ENCODE measurements at places on chromosomes 1 and 21.

GRCh38 chr1:98322966-98323365 is 338.6 kb upstream of the SNX7 start:
- no peak for DNase-seq

- no peak for DNase-seq
These were observed 56.2 kb upstream of the FASLG start for GRCh38 chr1:172602706-172603105.

GRCh38 chr1:7084232-7084894 is 299.1 kb downstream of the CAMTA1 start:
- no peak for DNase-seq

DNA sequence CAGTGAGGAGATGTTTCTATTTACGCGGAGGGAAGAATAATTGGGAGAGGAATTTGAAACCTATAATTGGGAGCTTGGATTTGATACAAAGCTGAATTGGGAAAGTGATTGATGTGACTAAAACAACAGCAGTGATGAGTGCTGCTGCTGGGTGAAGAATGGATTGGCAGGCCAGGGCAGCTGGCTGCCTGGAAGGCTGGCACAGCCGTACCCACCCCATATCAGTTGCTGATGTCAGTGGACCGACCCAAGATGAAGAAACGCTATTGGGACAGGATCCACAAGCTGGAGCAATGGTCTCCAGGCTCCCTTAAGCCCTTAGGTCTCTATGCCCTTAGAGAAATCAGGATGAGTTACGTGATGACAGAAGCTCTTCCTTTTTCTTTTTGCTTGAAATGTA is 47.4 kb downstream of the GRIK1 start:
- no peak for DNase-seq

DNA sequence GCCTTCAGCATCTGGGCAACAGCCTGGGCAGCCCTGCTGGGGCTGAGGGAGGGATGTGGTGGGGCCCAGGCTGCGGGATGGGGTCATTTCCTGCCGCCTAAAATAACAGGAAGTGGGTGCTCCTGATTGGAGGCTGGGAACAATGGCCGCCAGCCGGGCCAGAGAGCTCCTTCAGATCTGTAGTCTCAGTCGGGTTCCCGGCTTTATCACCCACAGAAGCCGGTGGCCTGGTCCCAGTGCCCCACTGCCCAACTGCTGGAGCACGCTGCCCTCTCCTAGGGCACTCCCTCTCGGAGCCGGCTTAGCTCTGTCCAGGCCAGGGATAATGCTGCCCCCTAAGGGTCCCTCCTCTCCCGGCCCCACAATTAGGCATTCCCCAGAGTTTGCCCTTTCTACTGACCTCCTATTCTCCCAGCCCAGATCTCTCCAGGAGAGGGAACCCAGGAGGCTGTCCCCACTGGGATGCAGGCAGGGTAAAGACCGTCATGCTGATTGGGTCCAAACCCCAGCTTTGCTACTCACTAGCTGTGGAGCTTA is 5.1 kb downstream of the MAP7D1 start:
- no peak for DNase-seq

- DNase-seq, result peak; percentile 53
These were observed 22.7 kb downstream of the LRRC8D start for GRCh38 chr1:89843273-89844130.

- no peak for DNase-seq
These were observed 484.2 kb upstream of the ADAMTS5 start for GRCh38 chr21:27451116-27451515.

DNA sequence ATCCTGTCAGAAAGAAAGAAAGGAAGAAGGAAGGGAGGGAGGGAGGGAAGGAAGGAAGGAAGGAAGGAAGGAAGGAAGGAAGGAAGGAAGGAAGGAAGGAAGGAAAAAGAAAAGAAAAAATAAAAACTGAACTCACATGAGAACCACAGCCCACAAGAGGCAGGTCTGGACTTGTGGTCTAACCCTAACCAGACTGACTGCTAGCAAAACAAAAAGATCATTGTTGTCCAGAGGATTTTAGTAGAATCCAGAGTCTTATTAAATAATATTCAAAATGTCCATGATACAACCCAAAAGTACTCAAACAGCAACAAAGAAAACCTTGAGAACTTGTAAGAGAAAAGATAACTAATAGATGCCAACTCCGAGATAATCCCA is 4.7 kb upstream of the ITGB2 start:
- DNase-seq, result no peak

GRCh38 chr1:31765041-31765467 is 914 bp upstream of the ADGRB2 start:
- DNase-seq, result no peak

- no peak for DNase-seq
These were observed 7.1 kb upstream of the GADD45A start for GRCh38 chr1:67677930-67678329.

DNA sequence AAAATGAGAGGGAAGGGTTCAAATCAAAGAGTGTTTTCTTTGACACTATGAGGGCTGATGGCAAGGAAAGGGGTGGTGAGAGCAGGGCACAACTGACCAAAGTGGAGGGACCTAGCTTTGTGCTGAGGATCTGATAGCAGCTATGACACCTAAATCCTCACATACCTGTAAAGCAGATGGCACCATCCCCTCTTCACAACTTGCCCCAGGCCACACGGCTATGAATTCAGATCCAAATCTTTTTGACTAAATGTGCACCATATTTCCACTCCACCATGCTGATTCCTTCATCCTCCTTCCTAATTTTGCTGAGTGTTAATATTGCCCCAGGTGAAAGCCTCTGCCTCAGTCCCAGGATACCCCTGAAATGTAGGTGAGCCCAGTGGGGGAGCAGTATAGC is 385.7 kb downstream of the PLPP3 start:
- no peak for DNase-seq

- DNase-seq, result no peak
These were observed 121.3 kb downstream of the HFM1 start for GRCh38 chr1:91283421-91283726.

DNA sequence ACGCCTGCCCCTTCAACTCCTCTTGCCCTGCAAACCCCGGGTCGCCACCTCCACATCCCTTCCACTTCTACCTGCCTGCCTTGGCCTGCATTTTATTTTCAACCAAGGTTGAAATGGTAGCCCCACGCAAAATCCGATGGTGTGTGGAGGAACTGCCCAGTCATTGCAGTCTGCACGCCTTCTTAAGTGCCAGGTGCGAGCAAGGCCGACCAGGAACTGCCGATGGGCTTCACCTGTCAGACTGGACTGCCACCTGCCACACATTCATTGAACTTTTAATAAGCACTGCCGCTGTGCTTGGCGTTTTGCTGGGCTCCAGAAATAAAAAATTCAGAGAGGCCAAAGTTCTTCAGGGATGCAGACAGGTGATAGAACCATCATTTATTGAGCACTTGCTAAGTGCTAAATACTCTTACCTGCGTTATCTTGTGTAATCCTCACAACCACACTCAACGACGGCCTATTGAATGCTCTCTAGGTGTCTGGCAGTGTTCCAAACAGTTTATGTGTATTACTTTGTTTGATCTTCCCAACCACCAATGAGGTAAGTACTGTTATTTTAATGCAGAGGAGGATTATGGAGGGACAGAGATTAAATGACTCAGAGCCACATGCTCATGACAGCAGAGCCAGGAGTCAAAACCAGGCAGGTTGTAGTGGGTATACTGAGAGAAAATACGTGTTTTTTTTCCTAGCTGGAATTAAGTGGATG is 36.2 kb downstream of the CACHD1 start:
- DNase-seq, result no peak

DNA sequence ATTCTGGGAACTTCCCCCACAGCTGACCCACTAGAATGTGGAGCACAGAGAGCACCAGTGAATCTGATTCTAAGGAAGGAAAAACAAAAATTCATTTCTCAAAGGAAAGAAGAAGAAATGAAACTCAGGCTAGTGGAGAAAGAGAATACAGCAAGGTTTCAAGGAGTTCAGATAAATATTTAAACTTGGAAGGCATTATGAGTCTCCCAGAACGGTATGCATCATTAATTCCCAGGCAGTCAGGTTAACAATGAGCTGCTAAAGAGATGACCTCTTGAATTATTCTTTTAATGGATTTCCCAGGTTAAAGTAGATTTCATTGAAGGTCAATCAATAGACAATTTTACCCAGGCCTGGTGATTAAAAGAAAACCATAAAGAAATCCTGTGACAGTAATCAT is 103.6 kb upstream of the KAZN start:
- no peak for DNase-seq

- DNase-seq, result no peak
These were observed 113.3 kb upstream of the PTGFR start for GRCh38 chr1:78377356-78377928.

DNA sequence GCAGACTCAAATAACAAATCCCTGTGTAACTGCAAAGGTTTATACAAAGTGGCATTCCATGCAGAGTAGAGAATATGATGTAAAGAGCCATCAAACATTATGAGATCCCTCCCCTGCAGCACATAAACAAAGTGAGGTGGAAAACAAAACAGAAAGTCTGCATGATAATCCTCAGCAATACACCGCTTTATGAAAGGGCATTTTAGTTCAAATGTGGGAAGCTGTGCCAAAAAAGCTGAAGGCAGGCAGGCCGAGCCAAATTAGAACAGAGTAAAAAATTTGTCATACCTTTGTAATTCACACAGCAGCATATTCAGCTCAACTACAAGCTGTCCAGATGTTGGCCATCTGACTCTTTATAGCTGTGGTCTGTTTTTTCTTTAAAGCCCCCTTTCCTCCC is 113.5 kb downstream of the LHX9 start:
- no peak for DNase-seq

DNA sequence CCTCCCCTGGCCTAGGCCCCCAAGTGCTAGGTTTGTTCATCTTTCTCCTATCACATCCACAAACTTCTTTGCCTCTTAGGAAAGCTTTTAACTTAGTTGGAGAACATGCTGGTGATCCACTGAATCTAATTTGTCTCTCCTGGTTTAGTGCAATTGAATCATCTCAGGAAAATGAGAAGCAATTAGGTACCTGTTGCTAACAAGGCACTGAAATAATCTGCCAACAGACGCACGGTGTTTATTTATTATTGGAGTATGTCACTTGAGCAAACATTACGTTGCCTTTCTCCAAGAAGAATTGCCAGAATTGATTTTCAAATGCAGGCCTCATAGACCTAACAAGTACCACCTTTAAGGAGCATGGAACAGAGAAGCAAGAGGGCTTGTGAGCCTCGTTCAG is 309.4 kb downstream of the NFIA start:
- no peak for DNase-seq

DNA sequence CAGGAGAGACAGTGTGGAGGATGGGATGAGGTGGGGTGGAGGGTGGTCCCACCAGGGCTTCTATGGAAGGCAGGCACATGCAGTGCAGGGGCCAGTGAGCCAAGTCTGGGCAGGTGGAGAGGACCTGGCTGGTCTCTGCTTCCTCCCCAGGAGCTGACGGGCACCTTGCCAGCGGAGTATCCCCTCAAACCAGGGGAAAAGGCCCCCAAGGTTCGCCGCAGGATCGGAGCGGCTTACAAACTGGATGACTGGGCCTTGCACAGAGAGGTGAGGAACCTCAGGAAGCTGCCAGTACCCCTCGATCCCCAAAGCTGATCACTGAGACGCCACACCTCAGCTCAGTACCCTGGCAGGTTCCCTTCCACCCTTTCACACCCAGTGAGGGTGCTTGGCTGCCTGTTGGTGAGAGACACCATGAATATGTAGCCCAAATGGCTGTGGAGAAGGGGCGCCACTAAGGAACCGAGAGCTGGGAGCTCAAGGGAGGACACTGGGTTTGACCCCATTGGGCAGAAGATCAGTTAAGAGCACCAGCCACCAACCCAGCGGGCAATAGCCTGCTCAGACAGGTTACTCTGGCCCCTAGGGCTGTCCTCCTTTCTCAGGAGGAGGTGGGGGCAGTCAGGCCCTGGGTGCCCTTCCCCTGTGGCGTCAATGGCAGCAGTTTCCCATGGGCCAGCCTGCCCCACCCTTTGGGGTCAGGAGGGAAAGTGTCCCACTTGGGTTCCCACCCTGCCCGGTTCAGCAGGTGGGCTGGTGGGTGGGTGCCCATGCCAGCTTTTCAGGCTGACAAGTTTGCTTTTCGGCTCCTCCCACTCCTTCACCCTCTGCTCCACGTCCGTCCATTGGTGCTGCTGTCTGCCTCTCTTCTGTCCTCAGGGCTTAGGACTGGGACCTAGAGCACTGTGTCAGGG is 5.5 kb downstream of the INAVA start:
- no peak for DNase-seq

DNA sequence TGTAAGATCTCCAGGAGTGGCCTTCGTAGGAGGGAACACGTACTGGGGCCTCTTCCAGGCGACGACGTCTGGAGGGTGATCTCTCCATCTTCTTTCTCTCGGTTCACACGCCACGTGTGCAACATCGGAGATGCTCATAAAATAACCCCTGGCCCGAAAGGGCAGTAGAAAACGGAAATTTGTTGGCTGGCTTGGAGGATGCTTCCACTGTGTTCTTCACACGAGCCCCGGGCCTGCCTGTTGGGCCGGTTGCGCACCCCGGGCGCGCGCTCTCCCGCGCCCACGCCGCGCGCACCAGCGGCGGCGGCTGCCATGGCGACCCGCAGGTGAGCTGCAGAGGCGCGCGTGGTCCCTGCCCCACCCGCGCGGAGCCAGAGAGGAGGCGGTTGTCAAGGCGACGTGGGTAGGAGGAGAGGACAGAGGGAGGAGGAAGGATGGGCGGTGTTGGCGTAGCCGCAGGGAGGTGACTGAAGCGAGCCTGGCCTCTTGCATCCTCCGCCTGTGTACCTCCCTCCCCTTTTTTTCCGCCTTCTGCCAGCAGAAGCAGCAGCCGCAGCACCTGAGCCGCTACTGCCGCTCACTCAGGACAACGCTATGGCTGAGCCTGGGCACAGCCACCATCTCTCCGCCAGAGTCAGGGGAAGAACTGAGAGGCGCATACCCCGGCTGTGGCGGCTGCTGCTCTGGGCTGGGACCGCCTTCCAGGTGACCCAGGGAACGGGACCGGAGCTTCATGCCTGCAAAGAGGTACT is at the start of gene ELAPOR1:
Gene ELAPOR1, plus strand, starts transcription at position 526 of the 752 bp plus-strand sequence. Its CDS starts 69 bp downstream, at position 595.
- no peak for DNase-seq

DNA sequence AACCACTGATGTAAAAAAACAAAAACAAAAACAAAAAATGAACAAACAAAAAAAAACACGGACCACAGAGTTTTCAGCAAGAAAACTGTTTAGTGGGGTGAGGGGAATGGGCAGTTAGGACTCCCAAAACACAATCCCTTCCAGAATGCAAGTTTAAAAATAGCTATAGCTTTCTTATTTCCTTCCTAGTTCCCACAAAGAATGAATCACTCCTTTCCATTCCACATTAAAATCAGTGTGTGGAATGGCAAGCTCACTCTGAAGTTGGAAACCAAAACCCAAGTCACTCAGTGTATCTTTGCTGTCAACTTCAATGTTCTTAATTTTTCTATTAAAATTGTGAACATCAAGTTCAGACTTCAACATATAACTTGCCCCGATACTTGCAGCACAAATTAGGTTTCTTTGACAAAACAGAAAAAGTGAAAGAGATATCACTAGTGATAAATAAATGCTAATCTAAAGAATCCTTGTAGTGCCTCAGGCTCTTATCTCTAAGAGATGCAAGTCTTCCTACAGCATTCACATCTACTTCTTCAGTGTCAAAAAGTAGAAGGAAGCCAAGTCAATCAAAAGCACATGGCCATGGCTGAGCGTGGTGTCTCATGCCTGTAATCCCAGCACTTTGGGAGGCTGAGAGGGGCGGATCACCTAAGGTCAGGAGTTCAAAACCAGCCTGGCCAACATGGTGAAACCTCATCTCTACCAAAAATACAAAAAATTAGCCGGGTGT is 45.5 kb downstream of the TOR3A start:
- no peak for DNase-seq

GRCh38 chr1:203054184-203054583 is 27.9 kb downstream of the PPFIA4 start:
- no peak for DNase-seq

GRCh38 chr1:245156736-245157505 is 2.1 kb downstream of the KIF26B start:
- no peak for DNase-seq

GRCh38 chr1:20507248-20507563 is 745 bp downstream of the MUL1 start:
- DNase-seq, result no peak
